NCI-H2081 treated with DMSO at 0.1 percent for 48 hours (cell line): ENCODE measurements at places on chromosomes 6 and 20.

GRCh38 chr6:44701637-44702101 lies 314.2 kb downstream of the CDC5L start:
- no peak for DNase-seq

GRCh38 chr6:142381845-142382378 lies 80.1 kb downstream of the ADGRG6 start:
- no peak for DNase-seq

DNA sequence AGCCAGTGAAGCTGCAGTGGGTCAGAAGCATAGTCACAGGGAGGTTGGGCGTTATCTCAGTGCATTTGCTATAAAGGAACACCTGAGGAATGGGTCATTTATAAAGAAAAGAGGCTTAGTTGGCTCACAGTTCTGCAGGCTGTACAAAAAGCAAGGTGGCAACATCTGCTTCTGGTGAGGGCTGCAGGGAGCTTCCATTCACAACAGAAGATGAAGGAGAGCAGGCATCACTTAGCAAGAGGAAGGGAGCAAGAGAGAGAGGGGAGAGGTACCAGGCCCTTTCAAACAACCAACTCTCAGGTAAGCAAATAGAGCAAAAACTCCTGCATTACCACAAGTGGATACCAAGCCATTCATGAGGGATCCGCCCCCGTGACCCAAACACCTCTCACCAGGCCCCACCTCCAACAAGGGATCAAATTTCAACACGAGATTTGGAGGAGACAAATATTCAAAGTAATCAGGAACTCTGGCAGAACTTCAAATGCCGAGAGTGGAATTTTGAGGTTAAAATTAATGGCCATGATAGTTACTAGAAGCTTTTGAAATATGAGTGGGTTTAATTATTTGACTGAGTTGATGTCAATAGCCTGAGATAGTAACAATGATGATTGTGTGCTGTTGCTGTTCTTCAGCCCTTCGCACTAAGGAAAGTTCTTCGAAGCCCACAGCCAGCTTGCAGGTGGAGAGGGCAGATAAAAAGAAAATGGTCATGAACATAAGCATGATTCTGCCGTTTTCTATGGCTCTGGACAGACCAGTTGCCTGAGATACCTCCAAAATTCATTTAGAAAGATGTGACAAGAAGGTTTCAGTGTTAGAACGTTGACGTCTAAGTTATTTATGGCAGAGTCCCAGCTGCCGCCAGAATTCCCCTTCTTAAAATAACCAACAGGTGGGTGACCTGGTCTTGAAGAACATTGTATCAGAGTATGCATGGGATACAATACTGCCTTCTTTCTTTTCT lies 55.3 kb upstream of the ADTRP start:
- no peak for DNase-seq

DNA sequence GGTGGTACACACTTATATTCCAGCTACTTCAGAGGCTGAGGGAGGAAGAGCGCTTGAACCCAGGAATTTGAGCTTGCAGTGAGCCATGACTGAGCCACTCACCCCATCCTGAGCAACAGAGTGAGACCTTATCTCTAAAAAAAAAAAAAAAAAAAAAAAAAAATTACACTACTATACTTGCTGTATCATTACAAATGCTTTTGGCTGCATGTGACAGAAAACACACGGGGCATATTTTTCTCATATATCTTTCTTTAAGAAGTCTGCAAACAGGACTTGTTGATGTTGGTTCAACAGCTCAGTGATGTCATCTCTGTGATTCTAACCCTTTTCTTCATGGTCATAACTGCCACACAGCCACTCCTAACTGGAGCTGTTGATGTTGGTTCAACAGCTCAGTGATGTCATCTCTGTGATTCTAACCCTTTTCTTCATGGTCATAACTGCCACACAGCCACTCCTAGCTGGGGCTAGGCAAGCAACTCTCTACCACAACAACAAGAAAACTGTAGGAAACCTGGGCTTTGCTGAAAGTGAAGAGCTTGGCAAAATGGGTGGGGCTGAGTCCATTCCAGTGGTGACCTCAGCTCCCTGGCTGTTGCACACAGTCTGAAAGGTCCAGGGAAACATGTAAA lies 19.8 kb downstream of the MTFR2 start:
- no peak for DNase-seq

- DNase-seq = no peak
These were observed 327.3 kb downstream of the QKI start for GRCh38 chr6:163741743-163742363.

DNA sequence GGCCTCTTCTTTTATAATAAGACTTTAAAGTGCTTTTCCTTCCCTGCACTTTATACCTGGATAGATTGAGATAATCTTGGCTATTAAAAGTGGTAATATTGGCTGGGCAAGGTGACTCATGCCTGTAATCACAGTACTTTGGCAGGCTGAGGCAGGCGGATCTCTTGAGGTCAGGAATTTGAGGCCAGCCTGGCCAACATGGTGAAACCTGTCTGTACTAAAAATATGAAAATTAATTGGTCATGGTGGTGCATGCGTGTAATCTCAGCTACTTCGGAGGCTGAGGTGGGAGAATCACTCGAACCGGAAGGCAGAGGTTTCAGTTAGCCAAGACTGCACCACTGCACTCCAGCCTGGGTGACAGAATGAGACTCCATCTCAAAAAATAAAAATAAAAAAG lies 197.1 kb upstream of the RGS17 start:
- DNase-seq = no peak

DNA sequence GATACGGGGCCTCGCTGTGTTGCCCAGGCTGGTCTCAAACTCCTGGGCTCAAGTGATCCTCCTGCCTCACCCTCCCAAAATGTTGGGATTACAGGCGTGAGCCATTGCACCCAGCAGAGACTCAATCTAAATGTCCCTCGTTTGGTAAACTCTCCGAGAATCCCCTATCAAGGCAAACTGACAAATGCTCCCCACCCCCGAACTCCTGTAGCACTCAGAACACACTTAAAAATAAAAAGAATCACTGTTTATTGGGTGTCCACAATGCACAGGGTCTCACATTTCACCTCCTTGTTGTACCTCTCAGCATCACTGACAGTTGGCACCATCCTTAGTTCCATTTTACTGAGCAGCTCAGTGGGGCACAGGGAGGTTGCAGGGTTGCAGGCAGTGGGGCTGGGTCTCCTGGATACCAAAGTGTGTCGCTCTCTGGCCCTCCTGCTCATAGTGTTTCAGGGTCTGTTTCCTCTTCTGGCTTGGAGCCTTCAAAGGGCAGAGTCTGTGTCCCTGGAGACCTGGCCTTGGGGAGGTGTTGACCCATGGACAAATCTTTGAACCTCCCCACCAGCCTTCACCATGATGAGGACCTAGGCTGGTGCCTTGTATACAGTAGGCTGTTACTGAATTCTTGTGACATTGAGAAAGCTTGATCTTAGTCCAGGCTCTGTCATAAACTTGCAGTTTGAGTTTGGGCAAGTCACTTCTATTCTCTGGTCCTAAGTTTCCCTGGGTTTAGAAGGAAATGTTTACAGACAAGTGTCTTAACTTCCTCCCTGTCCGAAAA lies 8.5 kb upstream of the SRC start:
- no peak for DNase-seq

DNA sequence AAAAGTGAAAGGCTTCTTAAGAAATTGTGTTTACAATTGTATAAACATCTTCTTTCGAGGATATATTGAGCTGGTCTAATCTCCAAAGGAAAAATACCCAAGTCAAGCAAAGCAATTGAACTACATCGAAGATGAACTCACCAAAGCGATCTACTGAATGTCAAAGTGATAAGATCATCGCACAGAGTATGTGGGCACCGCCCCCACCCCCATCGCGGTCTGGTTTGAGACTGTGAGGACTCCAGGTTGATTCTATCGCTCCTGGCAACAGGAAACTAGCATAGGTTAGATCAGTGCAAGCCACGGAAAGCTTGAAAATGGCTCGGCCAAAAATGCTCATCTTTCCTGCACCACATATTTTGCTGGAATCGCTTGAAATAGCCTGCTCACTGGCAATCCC lies 133.2 kb upstream of the RPS6KA2 start:
- DNase-seq = no peak

DNA sequence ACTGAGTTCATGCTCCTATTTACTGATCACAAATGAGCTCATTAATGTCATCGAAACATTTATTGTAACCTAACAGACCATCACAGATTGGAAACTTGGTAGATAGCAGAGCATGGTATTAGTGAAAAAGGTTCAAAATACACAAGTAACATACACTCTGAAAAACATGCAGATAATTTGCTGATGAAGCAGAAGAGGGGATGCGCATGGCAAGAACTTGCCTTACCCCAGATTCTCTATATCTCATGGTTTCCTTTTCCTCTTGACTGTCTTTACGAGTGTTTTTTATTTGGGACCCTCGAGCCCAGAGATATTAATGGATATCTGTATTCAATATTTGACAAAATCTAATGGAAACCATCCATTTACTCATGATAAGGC lies 37.6 kb downstream of the QRSL1 start:
- DNase-seq = no peak

GRCh38 chr6:74256381-74256780 lies 560.4 kb downstream of the CD109 start:
- DNase-seq = no peak

DNA sequence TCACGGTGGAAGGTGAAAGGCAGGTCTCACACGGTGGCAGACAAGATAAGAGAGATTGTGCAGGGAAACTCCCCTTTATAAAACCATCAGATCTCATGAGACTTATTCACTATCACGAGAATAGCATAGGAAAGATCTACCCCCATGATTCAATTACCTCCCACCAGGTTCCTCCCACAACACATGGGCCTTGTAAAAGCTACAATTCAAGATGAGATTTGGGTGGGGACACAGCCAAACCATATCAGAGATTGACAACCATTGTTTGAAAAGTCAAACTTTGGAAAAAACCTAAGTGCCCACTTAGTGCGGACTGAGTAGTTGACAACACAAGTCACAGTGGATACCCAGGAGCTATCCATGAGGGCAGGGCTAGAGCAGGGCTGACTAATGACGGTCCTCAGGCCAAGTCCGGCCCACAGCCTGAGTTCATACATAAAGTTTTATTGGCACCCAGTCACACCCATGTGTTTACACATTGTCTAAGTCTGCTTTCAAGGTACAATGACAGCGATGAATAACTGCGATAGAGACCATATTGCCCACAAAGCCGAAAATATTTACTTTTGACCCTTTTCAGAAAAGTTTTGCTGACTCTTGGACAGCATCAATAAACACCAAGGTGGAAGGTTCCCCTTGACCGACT lies 33.8 kb upstream of the PMEPA1 start:
- DNase-seq = no peak

DNA sequence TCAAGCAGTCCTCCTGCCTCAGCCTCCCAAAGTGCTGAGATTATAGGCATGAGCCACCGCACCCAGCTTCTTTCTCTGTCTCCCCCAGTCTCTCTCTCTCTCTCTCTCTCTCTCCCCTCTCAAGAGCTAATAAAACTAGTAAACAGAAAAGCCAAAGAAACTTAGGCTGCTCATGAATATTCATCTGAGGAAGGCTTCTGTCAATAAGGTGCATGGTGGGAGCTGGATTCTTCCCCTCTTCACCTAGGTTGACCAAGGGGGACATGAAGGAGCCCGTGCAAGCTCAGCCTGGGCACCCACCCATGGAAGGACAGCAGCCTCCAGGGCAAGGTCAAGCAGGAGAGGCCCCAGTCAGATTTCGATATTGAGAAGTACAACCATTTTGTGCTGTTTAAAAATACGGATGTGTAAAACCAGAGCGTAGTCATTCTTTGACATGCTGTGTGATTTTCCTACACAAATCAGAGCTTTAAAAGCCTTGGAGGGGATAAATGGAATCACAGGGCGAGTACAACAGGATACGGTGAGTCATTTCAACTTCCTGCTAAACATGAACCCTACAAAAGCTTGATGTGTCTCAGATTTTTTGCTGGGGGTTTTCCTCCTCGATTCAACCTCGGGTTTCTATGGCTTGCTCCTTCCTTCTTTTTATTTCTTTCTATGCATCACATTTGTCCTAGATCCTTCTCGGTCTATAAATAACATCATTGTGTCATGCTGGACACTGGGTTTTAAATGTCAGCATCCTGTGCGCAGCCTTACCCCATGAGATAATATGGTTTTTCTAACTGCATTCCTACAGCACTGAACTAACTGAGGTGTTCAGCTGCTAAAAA lies 368.9 kb upstream of the JARID2 start:
- no peak for DNase-seq

DNA sequence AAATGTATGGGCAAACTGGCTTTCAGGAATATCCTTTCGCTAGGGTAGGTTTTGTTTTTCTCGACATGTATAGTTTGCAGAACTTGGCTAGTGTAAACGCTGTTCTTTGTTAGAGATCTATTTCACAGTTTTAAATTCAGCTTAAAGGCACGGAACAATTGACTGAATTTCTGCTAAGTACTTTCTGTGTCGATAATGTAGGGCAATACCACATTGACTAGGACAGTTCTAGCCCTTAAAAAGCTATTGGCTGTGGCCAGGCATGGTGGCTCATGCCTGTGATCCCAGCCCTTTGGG lies 92.8 kb downstream of the CEP57L1 start:
- DNase-seq = no peak

DNA sequence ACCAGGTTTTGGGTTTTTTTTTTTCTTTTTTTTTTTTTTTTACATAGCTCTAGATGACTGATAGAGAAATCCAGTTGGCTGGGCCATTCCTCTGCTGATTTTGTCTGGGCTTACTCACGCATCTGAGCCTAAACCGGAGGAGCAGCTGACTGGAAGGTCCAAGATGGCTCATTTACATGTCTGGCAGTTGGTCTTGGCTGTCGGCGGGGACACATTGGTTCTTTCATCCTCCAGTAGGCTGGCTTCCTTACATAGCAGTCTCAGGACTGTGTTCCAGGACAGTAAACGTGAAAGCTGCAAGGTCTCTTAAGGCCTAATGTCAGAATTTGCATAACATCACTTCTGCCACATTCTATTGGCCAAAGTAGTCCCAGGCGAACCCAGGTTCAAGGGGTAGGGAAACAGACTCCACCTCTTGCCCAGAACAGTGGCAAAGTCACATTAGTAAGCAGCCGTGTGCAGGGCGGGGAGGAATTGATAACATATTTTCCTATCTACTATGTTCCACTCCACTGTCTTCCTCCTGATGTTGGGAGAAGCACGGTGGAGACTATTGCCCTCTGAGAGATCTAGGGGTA lies 87.0 kb downstream of the CDH22 start:
- DNase-seq = no peak

DNA sequence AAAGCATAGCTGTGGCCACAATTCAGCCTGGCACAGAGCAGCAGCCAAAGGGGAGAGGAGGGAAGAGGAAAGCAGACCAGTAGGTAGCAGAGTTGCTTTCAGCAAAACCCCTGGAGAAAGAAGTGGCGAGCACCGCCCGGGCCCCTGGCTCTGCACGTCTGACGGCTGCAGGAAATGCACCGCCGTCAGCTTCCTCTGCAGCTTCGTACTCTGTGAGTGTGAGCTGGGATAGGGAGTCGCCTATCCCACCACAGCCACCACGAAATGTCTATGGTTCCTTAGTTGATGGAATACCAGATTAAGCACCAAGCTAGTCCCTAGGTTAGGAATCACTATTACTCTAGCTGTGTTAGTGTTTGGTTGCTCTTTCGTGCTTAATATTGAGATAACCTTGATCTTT lies 79.9 kb upstream of the NAA20 start:
- DNase-seq = no peak

GRCh38 chr6:147205690-147206600 lies 1.7 kb downstream of the STXBP5 start:
- no peak for DNase-seq
